Tibial nerve (tissue), 4 donors: ENCODE measurements at places on chromosomes 7 and 10.

- DNase-seq, result no peak
Measured at GRCh38 chr7:101118856-101119255, 8.0 kb upstream of the SERPINE1 start.

GRCh38 chr7:90677486-90678404, 81.6 kb downstream of the CDK14 start:
- DNase-seq, result no peak

GRCh38 chr7:104453190-104453589, 124.8 kb downstream of the LHFPL3 start:
- DNase-seq, result no peak

DNA sequence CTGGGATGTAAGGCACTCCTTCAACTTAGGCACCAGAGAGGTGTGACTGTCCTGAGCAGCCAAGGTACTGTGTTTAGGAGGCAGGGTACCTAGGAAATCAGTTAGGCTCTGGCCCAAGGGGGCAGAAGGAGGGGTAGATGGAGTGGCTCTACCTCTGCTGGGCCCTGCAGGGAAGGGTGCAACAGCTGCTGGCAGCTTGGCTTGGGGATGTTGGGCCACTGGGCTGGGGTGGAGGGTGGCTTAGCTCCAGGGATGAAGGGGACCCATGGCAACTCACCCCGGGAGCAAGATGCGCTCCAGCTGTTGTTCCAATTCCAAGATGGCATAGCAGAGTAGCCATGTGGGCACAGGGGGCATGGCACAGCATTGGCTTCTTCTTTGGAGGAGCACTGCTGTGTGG, 42.1 kb downstream of the NEURL1 start:
- DNase-seq, result no peak

DNA sequence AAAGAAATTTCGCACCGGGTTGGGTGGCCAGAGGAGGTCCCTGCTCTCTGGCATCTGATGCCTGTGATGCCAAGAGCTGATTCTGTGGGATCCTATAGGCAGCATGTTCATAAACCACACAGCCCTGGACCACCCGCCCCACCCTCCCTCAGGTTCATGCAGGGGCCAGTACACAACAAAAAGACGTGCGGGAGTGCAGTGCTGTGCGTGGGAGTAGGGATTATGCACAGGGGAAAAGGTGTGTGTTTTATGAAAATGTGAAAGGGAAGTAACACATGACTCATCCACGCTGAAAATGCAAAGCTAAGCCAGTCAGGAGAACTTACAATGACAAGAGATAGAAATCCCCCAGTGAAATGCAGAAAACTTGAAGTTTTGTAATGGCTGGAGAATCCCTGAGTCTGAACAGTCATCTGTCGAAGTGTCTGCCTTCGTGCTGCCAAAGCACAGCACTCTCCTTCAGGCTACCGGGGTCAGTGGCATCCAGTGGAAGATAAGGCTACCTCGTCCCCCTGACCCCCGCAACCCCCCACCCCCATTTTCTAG, 1.1 kb downstream of the KIAA1217 start:
- DNase-seq, result no peak

GRCh38 chr10:75234683-75235374, 928 bp downstream of the COMTD1 start:
- no peak for DNase-seq

GRCh38 chr7:101374990-101375389, 12.3 kb downstream of the COL26A1 start:
- no peak for DNase-seq

GRCh38 chr10:124222988-124223710, 129.8 kb upstream of the CHST15 start:
- no peak for DNase-seq

DNA sequence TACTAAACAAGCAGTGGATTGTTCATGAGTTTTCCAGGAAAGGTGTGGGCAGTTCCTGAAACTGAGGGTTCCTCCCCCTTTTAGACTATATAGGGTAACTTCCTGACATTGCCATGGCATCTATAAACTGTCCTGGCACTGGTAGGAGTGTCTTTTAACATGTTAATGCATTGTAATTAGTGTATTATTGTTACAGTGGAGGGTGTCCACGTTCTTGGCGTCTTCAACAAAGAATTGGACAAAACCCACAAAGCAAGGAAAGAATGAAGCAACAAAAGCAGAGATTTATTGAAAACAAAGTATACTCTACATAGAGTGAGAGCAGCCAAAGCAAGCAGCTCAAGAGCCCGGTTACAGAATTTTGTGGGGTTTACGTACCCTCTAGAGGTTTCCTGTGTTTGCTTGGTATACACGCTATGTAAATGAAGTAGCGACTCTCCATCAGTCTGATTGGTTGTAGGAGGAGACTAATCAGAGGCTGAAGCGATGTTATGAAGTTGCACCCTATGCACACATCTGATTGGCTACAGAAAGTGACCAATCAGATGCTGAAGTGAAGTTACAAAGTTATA, 175.2 kb downstream of the NSUN6 start:
- no peak for DNase-seq

DNA sequence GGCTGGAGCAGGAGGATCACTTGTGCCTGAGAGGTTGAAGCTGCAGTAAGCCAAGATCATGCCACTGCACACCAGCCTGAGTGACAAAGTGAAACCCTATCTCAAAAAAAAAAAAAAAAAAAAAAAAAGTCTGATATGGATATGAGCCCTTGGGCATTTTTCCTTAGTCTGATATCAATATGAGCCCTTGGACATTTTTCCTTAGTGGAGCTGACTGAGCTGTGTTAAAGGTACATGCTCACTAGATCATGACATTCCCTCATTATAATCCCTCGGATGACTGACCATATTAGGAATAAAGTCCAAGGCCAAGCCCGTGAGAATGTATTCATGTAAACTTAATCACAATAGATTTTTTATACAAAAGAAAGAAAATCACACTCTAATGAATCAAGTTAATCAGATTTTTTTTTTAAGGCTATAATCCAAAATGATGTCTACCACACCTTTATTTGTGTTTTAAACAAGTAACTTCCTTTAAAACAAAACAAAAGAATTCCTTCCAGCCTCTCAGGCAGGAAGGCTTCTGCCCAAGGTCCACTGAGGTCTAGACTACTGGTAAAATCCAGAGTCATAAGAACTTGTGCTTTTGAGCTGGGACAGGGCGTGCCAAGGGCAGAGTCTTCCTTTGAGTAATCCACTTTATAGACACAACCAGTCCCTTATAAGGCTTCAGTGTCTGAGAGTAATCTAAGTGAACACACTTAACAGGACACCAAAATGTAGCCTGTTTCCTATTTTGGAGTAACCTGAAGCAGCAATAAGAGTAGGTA, 5.5 kb downstream of the PPA1 start:
- DNase-seq, result no peak

DNA sequence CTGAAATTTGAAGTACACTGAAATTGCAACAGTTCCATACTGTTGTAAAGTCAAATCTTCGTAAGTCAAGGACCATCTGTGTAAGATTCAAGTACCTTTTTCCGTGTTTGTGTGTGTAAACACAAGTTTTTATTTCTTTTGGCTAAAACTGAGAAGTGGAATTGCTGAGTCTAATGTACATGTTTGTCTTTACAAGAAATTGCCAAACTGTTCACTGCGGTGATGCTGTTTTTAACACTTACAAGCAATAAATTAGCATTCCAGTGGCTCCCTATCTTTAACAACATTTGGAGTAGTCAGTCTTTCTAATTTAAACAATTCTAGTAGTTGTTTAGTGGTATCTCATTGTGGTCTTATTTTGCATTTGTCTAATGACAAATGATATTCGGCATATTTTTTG, 23.3 kb downstream of the CALD1 start:
- DNase-seq, result no peak

- no peak for DNase-seq
Measured at GRCh38 chr7:17601921-17602320, 303.5 kb downstream of the AHR start.

GRCh38 chr7:33339074-33339790, 209.9 kb downstream of the BBS9 start:
- no peak for DNase-seq

DNA sequence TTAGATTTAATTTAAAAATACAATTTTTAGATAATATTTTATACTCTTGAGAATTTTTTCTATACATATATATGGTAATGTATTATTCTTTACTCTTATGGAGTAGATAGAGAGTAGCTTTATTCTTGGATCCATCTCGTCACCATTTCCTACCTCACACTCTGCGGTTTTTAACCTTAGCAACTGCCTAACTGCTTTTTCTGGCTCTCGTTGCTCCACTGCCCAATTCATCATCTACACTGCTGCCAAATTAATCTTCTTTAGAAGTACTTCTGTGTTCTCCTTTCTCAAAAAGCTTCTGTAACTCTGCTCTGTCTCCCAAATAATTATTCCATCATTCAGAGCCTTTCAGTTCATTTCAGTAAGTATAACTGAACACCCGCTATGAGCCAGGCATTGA, 35.3 kb downstream of the CAPZA2 start:
- DNase-seq, result no peak

GRCh38 chr10:25082276-25083204, 66.1 kb downstream of the THNSL1 start:
- no peak for DNase-seq

- no peak for DNase-seq
Measured at GRCh38 chr10:29370097-29371092, 81.5 kb downstream of the LYZL1 start.

- DNase-seq, result no peak
Measured at GRCh38 chr7:51452694-51453093, 136.1 kb upstream of the COBL start.

GRCh38 chr10:125343118-125343925, 183.0 kb upstream of the CTBP2 start:
- DNase-seq, result no peak

- no peak for DNase-seq
Measured at GRCh38 chr7:12759151-12759550, 71.7 kb downstream of the ARL4A start.
